ENCODE measurements at places on chromosomes 12 and 14. TPM values are rescaled to one million over a fixed set of nuclear protein-coding genes. Genes with fewer than 3 reads are reported as not detected.

DNA sequence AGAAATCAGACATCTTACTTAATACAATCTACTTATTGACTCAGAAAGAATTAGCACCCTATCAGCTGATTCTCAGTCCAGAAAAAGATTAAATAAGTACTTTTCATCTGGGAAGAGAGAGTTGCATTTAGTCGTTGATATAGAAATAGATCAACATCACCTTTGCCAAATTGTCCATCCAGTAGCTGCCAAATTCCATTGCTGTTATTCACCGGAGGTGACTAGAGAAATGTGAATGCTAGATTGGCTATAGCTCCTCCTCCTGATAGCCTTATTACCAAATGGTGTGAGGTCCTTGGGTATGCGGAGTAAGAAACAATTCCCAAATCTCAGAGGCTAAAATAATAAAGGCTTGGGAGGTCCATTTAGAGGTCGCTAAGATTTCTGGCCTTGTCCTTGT, 723.3 kb upstream of the FLRT2 start:
- no peak for DNase-seq
- no peak overlapping the region for H3K4me3 ChIP-seq
- no peak overlapping the region for H3K27ac ChIP-seq
- no peaks in the 10 kb centered on the region for H3K27me3 ChIP-seq
- no peaks in the 10 kb centered on the region for H3K36me3 ChIP-seq

DNA sequence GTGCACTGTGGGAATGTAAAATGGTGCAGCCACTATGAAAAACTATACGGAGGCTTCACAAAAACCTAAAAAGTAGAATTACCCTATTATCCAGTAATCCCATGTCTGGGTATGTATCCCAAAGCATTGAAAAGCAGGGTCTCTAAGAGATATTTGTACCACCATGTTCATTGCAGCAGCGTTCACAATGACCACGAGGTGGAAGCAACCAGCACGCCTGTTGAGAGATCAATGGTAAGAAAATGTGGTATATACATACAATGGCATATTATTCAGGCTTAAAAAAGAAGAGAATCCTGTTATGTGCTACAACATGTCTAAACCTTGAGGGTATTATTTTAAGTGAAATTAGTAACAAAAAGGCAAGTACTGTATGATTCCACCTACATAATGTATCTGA, 910 bp upstream of the NOPCHAP1 start:
- peaks cover 37% of the 10 kb centered on the region for H3K4me1 ChIP-seq
- no peak overlapping the region for H3K27ac ChIP-seq
- peak overlapping the region; percentile 78 for H3K4me3 ChIP-seq

GRCh38 chr14:64394977-64395633, 7.0 kb downstream of the MTHFD1 start:
- no peaks in the 10 kb centered on the region for H3K27me3 ChIP-seq
- H3K36me3 ChIP-seq: peaks cover 43% of the 10 kb centered on the region
- no peak for DNase-seq
- H3K27ac ChIP-seq: no peak overlapping the region
- H3K4me1 ChIP-seq: peaks cover 29% of the 10 kb centered on the region

DNA sequence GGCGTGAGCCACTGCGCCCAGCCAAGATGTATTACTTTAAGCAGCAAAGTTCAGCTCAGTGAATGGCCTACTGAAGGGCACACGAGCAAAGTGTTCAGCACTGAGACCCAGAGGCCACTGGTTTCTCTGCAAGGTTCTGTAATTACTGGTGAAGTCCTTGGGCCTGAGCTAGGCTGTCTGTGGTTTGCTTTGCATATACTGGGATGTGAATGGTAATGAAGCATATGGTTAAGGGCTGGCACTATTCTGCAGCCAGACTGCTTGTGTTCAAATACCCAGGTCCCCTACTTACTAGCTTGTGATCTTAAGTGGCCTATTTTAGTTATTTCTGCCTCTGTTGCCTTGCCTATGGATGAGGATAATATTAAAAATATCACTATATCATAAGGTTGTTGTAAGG, 72.0 kb downstream of the LLPH start:
- no peak overlapping the region for H3K4me3 ChIP-seq
- no peak overlapping the region for H3K27ac ChIP-seq

DNA sequence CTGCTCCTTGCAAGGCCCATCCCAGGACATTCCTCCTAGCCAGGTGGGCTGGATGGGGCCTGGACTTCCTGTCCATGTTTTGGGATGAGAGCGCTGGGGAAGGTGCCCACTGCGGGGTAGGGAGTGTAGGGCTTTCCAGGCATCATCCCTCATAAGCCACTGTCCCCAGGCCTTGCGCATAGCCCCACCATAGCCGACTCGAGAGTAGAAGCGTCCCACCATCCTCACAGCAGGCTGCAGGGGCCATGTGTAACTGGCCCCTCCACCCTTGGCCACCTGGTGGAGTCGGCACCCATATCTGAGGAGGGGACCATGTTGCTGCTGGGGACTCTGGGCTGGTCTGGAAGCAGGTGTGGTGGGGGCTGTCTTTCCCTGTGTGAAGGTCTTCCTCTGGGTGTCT, 30.5 kb downstream of the SH2B3 start:
- DNase-seq: no peak
- peaks cover 90% of the 10 kb centered on the region for H3K4me1 ChIP-seq
- peak overlapping the region; percentile 81 for H3K27ac ChIP-seq
- no peak overlapping the region for H3K4me3 ChIP-seq
- peaks cover 26% of the 10 kb centered on the region for H3K36me3 ChIP-seq

DNA sequence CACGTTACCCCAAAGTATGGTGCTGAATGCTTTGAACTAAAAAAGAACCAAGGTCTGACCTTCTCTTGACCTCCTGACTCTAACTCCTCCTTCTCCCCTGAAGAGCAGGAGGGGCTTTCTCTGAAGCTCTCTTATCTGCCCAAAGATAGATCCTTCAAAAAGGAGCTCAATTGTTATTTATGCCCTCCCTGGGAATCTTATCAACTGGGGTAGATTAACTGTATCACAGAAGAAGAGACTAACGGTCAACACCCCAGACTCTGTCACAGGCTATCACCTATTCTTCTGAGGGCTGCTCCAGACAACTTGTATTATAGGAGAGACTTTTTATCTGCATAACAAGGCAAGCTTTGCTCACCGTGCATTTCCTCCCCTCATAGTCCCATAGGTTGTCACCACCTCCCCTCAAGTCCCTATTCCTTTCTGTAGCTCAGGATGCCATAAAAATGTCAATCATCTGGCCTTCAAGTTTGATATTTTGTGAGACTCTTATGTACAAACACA, 86.6 kb downstream of the PAPLN start:
- H3K4me1 ChIP-seq: peaks cover 31% of the 10 kb centered on the region
- no peak for DNase-seq
- no peak overlapping the region for H3K4me3 ChIP-seq
- no peaks in the 10 kb centered on the region for H3K36me3 ChIP-seq
- H3K27me3 ChIP-seq: no peaks in the 10 kb centered on the region

DNA sequence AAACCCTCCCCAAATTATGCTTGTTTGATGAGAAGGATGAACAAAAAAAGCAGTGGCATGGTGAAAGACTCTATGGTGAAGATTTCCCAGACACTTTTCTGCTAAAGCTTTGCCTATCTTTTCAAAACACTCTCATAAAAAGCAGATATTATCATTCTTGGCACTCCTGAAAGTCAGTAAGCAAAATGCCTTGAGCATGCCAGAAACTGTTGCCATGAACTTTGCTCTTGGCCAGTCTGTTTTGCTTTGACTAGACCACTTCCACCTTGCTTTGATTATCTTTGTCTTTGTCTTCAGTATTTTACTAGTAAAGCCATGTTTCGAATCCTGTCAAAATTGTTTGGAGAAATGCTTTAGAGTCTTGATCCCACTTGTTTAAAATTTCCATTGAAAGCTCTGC, 110.4 kb downstream of the CNTN1 start:
- H3K4me3 ChIP-seq: no peak overlapping the region
- no peaks in the 10 kb centered on the region for H3K4me1 ChIP-seq
- no peak overlapping the region for H3K27ac ChIP-seq
- DNase-seq: no peak

- no peak overlapping the region for H3K4me3 ChIP-seq
- H3K27me3 ChIP-seq: peaks cover 3% of the 10 kb centered on the region
- DNase-seq: no peak
- H3K36me3 ChIP-seq: no peaks in the 10 kb centered on the region
- no peak overlapping the region for H3K27ac ChIP-seq
These were observed 86.6 kb upstream of the FRMD6 start for GRCh38 chr14:51564986-51565604.

DNA sequence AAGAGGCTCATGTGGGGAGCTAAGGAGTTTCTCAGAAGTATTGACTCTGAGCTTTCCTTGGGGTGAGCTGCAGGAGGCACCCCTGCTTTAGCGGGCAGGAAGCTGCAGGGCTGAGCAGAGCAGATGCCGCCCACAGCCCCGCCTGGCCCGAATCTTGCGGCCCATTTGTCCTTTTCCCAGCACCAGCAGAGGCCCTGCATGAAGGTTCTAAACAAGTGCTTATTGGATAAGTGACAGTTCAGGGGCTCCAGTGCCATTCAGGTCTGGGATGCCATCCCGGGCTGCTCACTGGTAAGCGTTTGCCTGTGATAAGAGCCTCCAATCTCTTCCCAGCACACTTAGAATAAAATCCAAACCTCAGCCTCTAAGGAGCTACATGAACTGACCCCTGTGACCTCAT, 11.4 kb downstream of the RILPL1 start:
- H3K4me3 ChIP-seq: no peak overlapping the region
- no peak overlapping the region for H3K27ac ChIP-seq

GRCh38 chr12:123762715-123763052, 583 bp downstream of the DNAH10 start:
- H3K27ac ChIP-seq: no peak overlapping the region
- peaks cover 7% of the 10 kb centered on the region for H3K36me3 ChIP-seq
- H3K4me1 ChIP-seq: peaks cover 10% of the 10 kb centered on the region
- DNase-seq: no peak
- H3K27me3 ChIP-seq: peaks cover 3% of the 10 kb centered on the region
- peak overlapping the region; percentile 66 for H3K4me3 ChIP-seq

DNA sequence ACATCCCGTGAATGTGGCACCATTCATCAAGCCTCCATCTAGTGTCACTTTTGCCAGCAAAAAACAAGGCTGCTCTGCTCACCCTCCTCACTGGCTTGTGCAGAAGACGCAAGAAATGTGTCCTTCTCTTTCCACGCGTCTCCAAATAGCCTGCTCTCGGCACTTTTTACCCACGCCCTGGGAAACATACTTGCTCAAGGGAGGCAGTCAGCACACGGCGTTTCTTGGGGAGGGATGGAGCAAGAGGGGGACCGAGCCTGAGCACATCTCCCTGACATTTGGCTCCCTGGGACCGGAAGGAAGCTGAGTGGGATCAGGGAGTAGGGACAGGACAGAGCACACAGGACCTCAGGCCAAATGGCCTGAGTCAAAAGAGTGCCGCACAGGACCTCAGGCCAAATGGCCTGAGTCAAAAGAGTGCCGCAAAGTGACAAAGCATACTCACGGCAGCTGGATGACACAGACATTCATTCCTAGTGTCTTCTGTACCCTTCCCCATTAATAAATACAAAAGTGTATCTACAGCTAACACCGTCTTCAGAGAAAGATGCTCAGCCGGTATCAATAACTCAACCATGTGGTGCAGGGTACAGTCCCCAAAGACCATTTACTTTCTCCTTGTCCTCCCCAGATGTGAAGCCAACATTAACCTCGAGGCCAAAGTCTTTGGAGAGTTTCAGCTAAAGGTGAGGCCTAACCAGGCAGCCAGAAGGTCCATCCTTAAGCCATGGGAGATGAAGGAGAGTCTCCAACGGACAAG, 7.1 kb downstream of the BCL11B start:
- peak overlapping the region; percentile 87 for H3K4me3 ChIP-seq
- peak; percentile 38 for DNase-seq
- H3K36me3 ChIP-seq: peaks cover 88% of the 10 kb centered on the region
- peaks cover 51% of the 10 kb centered on the region for H3K4me1 ChIP-seq
- H3K27ac ChIP-seq: peak overlapping the region; percentile 99

DNA sequence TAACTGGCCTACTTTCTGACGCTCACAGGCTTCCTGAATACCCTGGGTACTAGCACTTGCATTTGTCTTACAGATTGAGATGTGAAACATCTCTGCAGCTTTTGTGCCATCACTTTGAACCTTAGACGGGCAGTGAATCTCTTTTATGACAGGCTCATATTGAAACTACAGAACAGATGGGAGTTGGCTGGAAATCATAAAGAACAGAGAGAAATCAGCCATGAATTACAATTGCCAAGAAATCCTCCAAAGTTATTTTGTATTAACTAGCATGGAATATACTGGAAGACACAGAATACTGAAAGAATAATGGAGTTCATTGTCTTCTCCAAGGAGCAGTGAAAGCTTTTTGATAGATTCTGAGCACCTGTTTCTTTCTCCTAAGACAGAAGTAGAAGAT, 32.7 kb downstream of the MYF5 start:
- H3K27ac ChIP-seq: no peak overlapping the region
- no peak overlapping the region for H3K4me3 ChIP-seq
- no peaks in the 10 kb centered on the region for H3K36me3 ChIP-seq
- no peaks in the 10 kb centered on the region for H3K4me1 ChIP-seq
- no peak for DNase-seq

The PRH2 gene
- not detected for total RNA-seq

The SIVA1 gene
- total RNA-seq: 97.1 TPM

The DDX23 gene
- 115 TPM for total RNA-seq

The SLC7A7 gene
- 0.50 TPM for total RNA-seq

The TNFAIP2 gene
- total RNA-seq: 1.8 TPM

The DHRS4 gene
- total RNA-seq: 32.2 TPM

The CMKLR1 gene
- not detected for total RNA-seq

The CCDC198 gene
- not detected for total RNA-seq
